ENCODE measurements at places on chromosomes 3 and 15. TPM values are rescaled to one million over a fixed set of nuclear protein-coding genes. Genes with fewer than 3 reads are reported as not detected.

GRCh38 chr15:48373821-48374451 lies 42.7 kb downstream of the DUT start:
- no peaks in the 10 kb centered on the region for H3K4me1 ChIP-seq
- no peak overlapping the region for H3K27ac ChIP-seq
- H3K27me3 ChIP-seq, result no peaks in the 10 kb centered on the region
- no peaks in the 10 kb centered on the region for H3K36me3 ChIP-seq

GRCh38 chr3:16720367-16720940 lies 115.2 kb upstream of the DAZL start:
- no peaks in the 10 kb centered on the region for H3K27me3 ChIP-seq
- H3K4me1 ChIP-seq, result no peaks in the 10 kb centered on the region
- H3K27ac ChIP-seq, result no peak overlapping the region
- DNase-seq, result no peak
- H3K36me3 ChIP-seq, result no peaks in the 10 kb centered on the region

Gene THRB
- 0.50 TPM for total RNA-seq

- H3K27ac ChIP-seq, result no peak overlapping the region
- no peak overlapping the region for H3K4me3 ChIP-seq
- no peaks in the 10 kb centered on the region for H3K4me1 ChIP-seq
- no peaks in the 10 kb centered on the region for H3K36me3 ChIP-seq
Measured at GRCh38 chr3:37653466-37653865, 208.2 kb upstream of the CTDSPL start.

DNA sequence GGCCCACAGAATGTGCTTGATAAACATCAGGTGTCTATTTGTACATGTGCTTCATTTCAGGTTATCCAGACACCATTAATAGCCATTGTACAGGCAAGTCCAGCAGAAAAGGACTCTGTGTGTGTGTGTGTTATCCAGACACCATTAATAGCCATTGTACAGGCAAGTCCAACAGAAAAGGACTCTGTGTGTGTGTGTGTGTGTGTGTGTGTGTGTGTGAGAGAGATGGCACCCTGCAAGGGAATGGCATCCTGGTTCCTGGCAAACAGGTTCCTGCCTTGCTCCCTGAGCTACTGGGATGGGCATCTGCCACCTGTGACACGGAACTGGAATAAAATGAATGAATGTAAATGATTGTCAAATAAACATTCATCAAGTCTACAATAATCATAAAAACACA lies 11.7 kb downstream of the SUCLG2 start:
- H3K27ac ChIP-seq, result no peak overlapping the region
- DNase-seq, result no peak
- no peaks in the 10 kb centered on the region for H3K4me1 ChIP-seq
- H3K36me3 ChIP-seq, result no peaks in the 10 kb centered on the region

DNA sequence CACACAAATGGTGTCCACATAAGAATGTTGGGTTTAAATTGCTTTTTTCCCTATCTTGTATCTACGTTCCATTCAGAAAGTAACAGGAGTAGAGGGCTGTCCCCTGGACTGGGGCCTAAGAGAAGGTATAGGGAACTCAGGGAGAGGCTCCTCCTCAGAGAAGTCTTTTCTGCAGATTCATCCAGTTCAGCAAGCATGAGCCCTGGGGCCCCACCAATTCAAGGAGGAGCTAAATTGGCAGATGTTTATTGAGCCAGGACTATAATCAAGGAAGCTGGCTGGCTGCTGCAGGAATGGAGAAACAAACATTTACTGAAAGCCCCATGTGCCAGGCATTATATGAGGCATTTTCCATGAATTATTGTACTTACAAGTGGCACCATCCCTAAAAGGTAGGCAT lies 22.1 kb upstream of the LARS2 start:
- H3K4me1 ChIP-seq, result no peaks in the 10 kb centered on the region
- no peak overlapping the region for H3K4me3 ChIP-seq
- no peaks in the 10 kb centered on the region for H3K36me3 ChIP-seq
- peaks cover 6% of the 10 kb centered on the region for H3K27me3 ChIP-seq
- no peak for DNase-seq

Gene TM4SF18
- 0.62 TPM for total RNA-seq

- H3K27ac ChIP-seq, result no peak overlapping the region
- no peak for DNase-seq
- H3K4me1 ChIP-seq, result no peaks in the 10 kb centered on the region
- no peaks in the 10 kb centered on the region for H3K36me3 ChIP-seq
- H3K27me3 ChIP-seq, result no peaks in the 10 kb centered on the region
Measured at GRCh38 chr3:55750525-55750924, 263.4 kb upstream of the WNT5A start.

- H3K36me3 ChIP-seq, result no peaks in the 10 kb centered on the region
- peaks cover 5% of the 10 kb centered on the region for H3K4me1 ChIP-seq
Measured at GRCh38 chr3:99866261-99866761, 48.6 kb downstream of the CMSS1 start.

GRCh38 chr3:99484871-99485270 lies 153.5 kb upstream of the COL8A1 start:
- no peak overlapping the region for H3K27ac ChIP-seq
- no peaks in the 10 kb centered on the region for H3K4me1 ChIP-seq
- no peak overlapping the region for H3K4me3 ChIP-seq

DNA sequence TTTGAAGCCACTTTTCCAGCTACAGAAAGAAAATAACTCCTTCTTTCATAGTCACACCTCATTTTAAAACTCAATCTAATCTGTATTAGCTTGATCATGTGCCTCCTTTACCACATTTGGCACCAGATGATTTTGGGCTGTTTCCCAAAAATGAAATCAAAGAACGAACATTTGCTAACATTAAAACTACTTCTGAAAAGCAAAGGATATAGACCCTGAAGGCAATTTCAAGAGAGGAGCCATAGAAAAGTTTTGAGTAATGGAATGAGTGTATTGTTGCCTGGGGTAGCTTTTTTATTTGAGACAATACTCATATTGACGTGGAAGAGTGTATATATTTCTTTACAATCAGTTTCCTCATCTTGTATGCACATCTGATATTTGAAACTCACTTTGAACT lies 152.8 kb upstream of the TBL1XR1 start:
- H3K36me3 ChIP-seq, result no peaks in the 10 kb centered on the region
- H3K27ac ChIP-seq, result no peak overlapping the region
- peaks cover 18% of the 10 kb centered on the region for H3K4me1 ChIP-seq
- H3K27me3 ChIP-seq, result no peaks in the 10 kb centered on the region

Gene SLC12A1
- not detected for total RNA-seq

Gene TTLL13
- not detected for total RNA-seq
